LoVo (cell line): ENCODE measurements at places on chromosomes 1 and 21.
A peak's percentile ranks its signal among the peaks of the same experiment; 100 is the strongest.

DNA sequence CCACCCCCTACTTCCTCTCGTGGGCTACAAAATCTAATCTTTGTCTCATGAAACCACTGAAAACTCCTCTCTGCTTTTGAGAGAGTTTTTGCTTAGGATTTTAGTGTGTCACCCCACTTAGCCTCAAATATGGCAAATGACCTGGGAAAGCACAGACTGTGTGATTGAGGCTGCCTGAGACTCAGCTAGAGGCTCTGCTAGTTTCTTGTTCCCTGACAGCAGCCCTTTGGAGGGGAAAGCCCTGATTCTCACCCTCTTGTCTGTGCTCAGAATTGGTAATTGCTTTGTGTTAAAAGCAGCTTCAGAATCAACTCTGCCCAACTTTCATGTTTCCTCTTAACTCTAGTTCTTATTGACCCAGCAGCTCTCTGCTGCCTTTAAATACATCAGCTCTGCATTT, 85.6 kb upstream of the ZP4 start:
- no peak for DNase-seq

DNA sequence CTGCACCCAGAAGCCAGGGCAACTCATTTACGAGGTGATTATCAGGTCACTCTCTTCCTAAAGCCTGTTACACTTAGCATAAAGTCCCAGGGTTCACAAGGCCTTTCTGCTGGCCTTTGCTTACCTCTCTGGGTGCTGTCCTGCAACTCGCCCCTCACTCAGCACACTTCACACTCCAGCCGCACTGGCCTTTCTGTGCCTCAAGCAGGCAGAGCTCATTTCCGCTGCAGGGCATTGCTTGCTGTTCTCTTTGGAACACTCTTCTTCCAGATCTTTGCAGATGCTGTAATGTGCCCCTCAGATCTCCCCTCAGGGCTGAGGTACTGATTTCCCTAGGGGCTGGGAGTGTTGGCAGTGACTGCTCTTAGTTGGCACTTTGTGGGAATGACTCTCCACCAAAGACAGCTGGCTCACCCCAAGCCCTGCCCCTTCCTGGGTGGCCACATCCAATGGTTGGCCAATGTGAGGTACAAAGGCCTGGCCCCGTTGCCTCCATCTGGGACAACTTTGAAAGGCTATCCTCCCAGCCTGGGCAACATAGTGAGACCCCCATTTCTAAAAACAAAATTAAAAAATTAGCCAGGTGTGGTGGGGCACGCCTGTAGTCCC, 50.8 kb upstream of the SSBP3 start:
- DNase-seq = no peak

GRCh38 chr1:46197964-46198811, at the start of gene POMGNT1:
Gene POMGNT1, minus strand, starts transcription at chr1:46198434. Its CDS starts 613 bp downstream, at chr1:46197821.
- peak; percentile 75 for DNase-seq

- DNase-seq = no peak
These were observed 54.1 kb upstream of the ID3 start for GRCh38 chr1:23613191-23614031.

- no peak for DNase-seq
These were observed 14.1 kb upstream of the STXBP3 start for GRCh38 chr1:108732398-108732797.

DNA sequence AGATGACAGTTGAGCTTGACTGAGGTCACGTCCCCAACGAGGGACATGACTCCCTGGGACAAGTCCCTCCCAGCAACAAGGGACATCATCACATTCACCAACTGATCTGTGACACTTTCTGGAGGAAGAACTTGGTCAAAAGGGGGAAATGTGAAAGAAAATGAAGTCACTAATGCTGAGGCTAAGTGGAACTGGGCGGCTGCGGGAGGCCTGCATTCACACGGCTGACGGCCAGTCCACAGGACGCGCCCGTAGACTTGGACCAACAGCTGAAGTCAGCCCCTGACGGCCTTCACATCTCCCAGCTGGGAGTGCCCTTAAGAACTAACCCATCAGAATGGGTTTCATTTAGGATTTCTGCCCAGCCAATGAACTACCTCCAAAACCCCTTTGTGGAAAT, 26.6 kb downstream of the POFUT2 start:
- DNase-seq = no peak

DNA sequence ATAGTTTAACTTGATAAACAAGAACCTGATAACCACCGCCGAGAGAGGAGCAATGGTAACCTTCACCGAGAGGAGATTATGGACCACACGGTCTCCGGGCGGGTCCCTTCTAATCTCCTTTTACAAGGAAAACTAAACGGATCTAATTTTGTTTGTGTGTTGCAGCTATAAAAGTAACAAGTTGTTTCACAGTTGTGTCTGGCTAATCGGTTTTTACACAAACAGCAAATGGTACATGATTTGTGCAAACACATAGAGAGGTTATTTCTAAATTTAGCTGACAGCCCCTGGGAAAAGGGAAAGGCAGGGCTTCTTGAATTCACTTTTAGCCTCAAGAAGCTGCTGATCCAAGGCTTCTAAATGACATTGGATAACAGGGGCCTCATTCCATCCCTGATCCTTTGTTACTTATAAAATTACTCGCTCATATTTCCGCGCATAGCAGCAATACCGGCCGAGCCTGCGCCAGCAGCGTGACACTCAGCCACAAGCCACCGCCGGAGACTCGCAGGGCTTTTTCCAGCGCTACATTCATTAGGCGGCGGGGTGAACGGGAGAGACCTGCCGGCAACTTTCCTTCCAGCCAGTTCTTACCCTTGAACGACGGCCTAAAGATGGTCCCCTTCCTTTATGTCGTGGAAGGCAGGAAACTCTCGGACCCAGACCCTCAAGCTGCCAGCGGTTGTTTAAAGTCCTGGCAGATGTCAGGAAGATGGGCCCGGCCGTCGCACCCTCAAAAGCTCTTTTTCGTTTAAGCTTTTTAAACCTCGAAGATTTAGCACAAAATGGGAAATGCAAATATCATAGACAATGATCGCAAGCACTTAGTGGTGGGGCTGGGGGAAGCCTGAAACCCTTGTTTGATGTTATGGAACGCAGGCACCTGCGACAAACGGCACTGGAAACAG, 4.4 kb downstream of the FOXD3 start:
- no peak for DNase-seq

GRCh38 chr1:7298145-7298544, 473.0 kb upstream of the VAMP3 start:
- no peak for DNase-seq

GRCh38 chr1:178941849-178942248, 71.0 kb upstream of the ANGPTL1 start:
- DNase-seq = no peak

DNA sequence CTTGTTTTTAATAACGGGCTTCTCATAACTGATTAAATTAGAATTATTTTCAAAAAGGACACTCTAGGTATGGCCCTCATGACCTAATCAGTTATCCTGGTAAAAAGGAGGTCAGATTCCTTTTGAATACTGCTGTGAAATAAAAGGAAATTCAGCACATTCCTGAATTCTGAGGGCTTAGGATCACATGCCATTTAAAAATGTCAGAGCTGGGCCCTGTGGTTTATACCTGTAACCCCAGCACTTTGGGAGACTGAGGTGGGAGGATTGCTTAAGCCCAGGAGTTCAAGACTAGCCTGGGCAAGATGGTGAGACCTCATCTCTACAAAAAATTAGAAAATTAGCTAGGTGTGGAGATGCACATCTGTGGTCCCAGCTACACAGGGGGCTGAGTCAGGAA, 18.0 kb upstream of the RABGGTB start:
- no peak for DNase-seq

DNA sequence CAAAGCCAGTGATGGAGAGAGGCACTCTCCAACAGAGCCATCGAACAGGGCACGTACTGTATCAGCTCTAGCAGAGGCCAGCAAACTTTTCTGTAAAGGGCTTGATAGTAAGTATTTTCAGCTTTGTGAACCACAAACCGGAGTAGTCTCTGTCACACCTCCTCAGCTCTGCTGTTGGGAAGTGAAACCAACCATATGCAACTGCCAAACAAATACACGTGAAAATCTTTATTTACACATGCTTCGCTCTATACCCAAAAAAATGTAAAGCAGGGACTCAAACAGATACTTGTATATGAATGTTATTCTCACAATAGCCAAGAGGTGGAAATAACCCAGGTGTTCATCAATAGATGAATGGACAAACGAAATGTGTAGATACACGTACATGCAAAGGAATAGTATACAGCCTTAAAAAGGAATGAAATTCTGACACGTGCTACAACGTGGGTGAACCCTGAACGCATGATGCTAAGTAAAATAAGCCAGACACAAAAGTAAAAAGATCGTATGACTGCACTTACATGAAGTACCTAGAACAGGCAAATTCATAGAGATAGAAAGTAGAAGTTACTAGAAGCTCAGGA, 39.0 kb downstream of the SETD4 start:
- DNase-seq = no peak

DNA sequence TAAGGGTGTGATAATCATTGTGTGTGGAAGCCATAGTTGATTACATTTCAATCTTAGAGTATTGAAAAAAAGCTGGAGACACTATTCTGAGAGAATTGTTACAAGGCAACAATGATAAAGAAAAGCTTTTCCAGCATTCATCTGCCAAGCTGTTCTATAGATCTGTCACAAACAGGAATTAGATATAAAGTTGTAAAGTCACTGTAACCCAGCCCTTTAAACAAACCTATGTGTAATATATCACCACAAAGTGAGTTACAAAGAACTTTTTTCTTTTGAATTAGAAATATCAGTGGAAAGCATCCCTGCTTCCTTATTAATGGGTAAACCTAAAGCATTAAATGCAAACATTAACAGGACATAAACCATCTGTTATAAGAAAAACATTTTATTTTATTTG, 55.4 kb downstream of the RPAP2 start:
- DNase-seq = no peak

DNA sequence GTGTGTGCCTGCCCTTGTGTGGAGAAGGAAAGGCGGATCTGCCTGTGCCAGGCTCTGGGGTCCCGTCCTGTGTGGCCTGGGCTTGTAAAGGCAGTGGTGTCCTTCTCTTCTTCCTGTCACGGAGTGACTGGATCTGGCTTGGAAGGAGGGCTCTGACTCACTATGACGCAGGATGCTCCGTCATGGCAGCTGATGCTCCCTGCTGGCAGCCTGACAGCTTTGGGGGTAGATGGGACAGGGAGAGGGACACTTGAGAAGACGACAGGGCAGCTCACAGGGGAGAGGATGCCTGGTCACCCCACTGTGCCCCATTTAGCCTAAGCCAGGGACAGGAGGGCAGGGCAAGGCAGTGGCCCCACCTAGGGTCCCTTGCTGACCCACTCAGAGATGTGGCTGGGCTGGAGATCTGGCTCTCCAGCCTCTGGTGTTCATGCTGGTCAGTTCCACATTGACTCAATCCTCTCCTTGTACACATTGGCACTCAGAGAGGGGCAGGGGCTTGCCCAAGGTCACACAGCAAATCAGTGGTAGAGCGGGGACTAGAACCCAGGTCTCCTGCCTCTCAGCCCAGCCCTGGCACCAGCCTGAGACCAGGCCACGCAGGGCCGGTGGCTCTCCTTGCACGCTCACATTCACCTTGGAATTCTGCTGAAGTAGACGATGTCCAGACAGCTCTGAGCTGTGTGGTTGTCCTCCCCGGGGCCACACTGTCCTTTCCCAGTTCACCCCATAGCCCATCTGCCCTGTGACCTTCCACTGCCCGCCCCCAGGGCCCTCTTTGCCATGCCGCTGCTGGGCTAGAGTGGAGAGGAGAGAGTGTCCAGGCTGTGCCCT, 2.8 kb upstream of the FAM131C start:
- DNase-seq = no peak

- DNase-seq = no peak
These were observed 5.3 kb upstream of the PRRC2C start for GRCh38 chr1:171480035-171480434.

- peak; percentile 63 for DNase-seq
These were observed 13.2 kb upstream of the CELA3B start for GRCh38 chr1:21963477-21964217.

GRCh38 chr1:81717230-81717629, 83.5 kb upstream of the ADGRL2 start:
- no peak for DNase-seq

GRCh38 chr1:167447521-167448136, 70.7 kb downstream of the CD247 start:
- DNase-seq = peak; percentile 88

DNA sequence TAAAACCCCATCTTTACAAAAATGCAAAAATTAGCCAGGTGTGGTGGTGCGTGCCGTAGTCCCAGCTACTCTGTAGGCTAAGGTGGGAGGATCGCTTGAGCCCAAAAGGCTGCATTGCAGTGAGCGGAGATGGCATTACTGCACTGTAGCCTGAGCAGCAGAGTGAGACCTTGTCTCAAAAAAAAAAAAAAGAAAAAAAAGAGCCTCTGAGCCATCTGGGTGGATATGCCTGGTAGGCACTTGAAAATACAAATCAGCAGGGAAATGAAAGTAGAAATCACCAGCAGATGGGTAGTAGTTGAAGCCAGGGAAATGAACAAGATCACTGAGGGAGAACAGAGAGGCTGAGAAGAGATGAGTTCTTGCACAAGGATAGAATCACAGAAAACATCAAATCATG, 131.0 kb upstream of the HMCN1 start:
- DNase-seq = no peak

DNA sequence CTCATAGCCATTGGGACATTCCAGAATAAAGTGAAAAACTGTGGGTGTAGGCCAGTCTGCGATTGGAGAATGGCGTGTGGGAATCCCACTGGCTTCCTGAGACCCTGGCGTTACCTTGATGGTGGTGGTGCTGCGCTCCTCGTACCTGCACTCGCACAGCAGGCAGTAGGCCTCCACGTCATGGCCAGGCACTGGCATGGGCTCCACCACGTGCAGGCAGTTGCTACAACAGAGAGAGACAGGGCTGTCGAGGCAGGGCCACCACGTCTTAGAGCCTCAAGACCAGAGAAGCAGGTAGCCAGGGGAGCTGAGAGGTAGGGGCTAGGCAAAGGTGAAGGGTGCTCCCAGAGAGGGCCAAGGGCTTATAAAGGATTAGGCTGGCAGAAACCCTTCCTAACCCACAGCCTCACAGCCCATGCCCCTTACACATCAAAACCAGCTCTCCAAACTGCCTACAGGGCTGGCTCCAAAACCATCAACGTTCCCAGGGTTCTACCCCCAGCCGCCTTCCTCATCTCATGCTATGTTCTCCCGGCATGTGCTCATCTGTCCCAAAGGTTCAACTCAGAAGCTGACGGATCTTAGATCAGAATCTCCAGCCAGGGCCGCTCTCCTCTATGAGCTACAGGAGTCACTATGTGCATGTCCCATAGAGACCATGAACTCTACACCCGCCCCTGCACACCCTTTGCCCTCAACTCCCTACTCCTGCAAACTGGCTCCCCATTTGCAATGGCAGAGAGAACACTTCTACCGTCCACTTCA, 7.5 kb downstream of the TMEM9 start:
- no peak for DNase-seq
